ENCODE measurements at places on chromosomes 7 and 10. TPM values are rescaled to one million over a fixed set of nuclear protein-coding genes. Genes with fewer than 3 reads are reported as not detected.

DNA sequence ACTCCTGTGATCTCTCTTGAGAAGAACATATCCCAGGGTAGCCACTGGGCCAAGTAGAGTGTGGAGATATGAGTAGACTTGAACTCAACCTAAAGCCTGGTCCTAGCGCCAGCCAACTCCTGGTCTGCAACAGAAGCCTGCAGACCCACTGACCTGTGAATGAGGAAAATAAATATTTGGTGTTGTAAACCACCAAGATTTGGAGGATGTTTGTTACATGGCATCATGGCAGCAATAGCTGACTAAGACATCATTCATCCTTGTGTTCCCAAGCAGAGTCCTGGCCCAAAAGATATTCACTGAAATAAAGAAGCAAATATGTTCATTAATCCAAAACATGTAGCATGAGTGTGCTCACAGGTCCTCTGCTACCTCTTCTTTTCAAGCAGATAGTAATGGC, 26.0 kb upstream of the CHST3 start:
- DNase-seq = no peak

Gene STK32C
- total RNA-seq = 31.4 TPM

Gene OPALIN
- not detected for total RNA-seq

Gene PIP
- not detected for total RNA-seq

DNA sequence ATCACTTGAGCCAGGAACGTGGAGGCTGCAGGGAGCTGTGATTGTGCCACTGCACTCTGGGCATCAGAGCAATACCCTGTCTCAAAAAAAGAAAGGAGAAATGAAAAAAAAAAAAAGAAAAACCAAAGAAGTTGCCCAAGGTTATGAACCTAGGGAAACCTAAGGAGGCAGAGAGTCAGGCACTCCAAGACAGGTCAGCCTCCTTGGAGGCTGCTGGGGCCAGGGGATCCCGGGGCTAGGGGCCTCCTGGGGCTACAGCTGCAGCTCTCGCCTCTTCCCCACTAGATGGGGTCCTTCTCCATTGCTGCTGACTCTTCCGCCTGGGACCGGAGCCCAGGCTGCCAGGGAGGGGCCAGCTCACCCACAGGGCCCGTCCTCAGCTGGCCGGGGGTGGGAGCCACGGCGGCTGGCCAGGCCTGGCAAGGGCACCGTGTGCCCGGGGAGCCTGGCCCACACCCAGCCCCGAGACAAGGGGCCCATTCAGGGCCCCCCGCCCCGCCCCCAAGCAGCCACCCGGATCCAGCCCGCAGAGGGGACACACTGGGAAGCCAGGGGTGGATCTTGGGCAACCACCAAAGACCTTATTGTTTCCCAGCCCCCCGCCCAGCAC, 1.7 kb upstream of the SPACDR start:
- no peak for DNase-seq

GRCh38 chr7:132176719-132177118, 399.6 kb downstream of the PLXNA4 start:
- DNase-seq = no peak

Gene STEAP1B
- total RNA-seq = not detected

Gene TMEM270
- total RNA-seq = not detected

All from activated CD8-positive, alpha-beta T cell treated with anti-CD3 and anti-CD28 coated beads for 36 hours (primary cell).